Aorta (tissue), 5 donors: ENCODE measurements at places on chromosomes 2 and 18.

- DNase-seq = no peak
Observed at GRCh38 chr2:40002339-40002738, 223.3 kb upstream of the THUMPD2 start.

DNA sequence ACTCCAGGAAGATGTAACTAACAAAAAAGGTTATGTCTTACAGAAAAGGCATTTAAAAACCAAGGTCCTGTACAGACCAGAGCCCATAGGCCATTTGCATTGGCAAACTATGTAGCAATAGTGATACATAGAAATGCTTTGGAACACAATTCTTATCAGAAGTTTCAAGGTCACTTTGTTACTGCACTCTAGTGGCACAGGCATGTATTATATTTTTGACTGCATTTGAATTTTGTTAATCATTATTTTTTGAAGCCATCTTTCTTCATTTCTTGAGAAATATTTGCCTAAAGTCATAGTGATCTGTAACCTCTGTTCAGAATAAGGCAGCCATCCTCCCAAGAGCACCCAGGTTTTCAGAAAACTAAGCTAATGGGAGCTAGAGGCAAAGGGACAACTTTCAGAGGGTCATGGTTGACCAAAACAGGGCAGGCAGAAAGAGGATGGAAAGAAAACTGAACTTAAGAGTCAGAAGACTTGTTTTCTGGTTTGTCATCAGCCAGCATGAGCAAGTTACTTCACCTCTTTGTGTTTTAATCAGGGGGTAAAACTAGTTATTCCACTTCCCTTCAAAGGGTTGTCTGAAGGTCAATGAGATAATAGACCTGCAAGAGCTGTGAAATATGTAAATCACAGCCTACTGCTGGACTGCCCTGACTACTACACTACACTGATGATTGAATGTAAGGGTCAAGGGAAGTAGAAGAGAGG lies 41.5 kb downstream of the SLC38A11 start:
- DNase-seq = no peak

GRCh38 chr2:81481994-81482368 lies 1177.4 kb upstream of the LRRTM1 start:
- DNase-seq = no peak

DNA sequence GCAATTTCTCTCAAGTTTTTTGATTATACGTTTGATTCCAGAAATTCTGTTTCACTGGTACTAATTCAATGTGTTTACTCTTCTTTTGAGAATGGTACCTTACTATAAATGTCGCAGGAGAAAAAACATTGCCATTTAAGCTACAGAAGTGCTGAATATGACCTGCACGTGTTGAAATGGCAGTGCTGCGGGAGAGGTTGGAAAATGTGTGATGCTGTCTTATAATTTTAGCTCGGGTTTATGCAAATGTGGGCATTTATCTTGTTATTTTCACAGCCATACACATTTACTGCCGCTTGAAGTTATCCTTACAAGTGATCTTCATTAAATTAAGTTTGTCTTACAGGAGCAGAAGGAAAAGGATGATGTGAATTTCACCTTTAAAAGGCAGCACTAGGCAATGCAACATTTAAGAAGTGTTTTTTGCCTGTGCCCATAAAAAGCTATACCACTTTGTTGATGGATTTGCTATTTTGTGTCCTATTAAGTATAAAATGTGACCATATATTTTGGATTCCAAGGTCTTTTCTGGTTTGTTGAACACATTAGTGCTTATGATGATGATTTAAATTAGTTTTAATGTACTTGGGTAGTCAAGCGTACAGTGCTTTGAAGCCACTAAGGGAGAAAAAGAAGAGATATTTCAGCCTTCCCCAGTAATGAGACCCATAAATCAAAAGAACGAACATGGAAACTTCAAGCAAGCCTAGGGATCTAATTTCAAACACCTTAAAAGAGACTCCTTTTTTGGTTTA lies 112.1 kb downstream of the LTBP1 start:
- no peak for DNase-seq

GRCh38 chr2:54695378-54695777 lies 28.1 kb upstream of the EML6 start:
- no peak for DNase-seq

DNA sequence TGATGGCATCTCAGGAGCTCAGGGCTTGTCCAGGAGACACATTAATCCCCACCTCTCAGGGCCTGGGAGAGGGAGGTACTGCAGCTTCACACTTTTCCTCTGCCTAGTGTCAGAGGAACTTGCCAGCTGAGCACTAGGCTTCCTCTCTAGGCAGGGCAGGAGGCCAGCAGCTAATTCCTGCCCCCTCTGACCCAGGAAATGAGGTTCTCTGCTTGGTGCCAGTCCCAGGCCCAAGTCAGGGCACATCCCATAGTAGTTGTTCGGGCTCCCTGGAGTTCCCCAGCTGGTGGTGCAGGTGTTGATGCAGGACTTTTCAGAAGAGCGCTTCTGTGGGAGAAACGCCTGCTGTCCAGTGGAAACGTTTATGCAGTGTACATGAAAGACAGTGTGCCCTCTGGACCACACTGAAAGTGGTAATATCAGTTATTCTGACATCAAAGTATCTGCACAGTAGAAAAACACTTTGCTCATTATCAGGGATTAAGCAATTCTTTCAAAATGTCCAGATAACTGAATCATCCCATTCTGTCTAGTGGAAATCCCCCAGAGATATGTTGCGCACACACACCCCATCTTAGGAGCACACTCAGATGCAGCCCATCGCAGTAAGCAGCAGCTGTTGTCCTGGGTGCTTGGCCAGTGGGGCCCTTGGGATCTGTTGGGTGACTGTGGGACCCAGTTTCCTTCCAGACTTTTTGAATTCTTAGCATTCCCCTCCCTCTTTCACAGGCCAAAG lies 17.8 kb upstream of the SCLY start:
- no peak for DNase-seq

DNA sequence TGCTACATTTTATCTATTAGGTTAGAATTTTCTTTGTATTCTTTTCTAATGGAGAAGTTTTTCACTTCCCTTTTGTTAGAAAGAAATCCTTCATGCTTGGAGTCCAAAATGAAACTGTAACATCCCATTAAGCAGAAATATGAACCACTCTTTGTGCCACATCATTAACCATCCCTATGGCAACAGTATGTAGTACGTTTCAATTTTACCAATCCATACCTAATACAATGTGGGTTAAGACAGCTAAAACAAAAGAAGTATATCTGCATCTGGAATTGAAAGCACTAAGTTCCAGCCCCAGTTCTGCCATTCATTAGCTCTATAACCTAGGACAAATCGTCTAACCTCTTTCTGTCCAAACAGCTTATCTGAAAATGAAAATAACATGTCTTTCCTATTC lies 409.2 kb upstream of the SPHKAP start:
- no peak for DNase-seq

GRCh38 chr2:179470089-179470488 lies 205.5 kb upstream of the SESTD1 start:
- no peak for DNase-seq

DNA sequence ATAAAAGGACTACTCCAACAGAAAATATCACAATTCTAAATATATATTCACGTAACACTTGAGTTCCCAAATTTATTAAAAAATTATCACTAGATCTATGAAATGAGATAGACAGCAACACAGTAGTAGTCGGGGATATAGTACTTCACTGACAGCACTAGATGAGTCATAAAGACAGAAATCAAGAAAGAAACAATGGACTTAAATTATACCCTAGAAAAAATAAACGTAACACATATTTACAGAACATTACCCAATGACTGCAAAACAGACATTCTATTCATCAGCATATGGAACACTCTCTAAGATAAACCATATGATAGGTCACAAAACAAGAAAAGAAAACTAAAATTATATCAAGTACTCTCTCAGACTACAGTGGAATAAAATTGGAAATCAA lies 429.4 kb downstream of the MBD2 start:
- DNase-seq = no peak

GRCh38 chr2:214376618-214377285 lies 34.1 kb upstream of the VWC2L start:
- no peak for DNase-seq

DNA sequence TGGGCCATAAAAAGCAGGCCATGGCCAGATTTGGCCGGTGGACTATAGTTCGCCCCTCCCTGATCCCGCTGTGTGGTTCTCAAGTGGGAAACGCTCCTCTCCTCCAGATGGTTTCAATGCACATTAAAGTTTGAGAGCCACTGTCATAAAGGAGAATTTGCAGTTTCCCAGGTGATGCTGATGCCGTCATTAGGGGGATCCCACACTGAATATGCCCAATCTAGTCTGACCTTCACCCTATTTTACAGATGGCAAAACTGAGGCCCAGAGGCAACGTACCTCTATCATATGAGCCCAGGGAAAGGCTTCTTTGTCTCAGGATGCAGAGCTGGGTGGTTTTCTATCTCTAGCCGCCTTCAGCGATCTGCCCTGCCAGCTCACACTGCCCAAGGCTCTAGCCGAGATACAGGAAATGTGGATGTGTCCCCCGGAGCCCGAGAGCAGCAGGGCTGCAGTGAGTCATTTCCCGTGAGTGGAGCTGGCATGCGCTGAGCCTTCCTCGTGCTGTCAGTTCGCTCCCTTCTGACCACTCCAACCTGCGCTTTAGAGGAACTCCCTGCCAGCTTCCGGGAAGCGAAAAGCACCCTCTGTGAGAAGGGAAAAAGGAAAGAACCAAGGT lies 116.2 kb downstream of the SMAD7 start:
- DNase-seq = peak; percentile 96

DNA sequence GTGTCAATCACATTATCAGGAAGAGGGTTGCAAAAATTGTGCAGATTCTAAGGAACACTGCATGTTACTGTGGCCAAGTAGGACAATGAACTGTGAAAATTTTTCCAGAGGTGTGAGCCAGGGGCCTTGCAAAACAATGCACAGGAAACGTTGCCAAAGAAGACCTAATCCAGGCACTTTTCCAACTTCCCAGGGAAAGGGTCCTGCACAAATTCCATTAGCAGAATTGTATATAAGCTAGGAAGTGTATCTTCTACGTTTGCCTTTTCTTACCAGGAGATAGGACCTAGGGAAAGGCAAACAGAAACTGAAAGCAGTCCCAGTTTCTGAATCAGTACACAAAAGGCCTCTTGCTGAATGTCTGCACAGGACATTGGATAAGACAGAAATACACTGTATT lies 1888.3 kb upstream of the CELF4 start:
- no peak for DNase-seq

- no peak for DNase-seq
Observed at GRCh38 chr2:84782717-84783442, 98.0 kb downstream of the TRABD2A start.

- DNase-seq = no peak
Observed at GRCh38 chr18:46462523-46462922, 194.5 kb downstream of the LOXHD1 start.

DNA sequence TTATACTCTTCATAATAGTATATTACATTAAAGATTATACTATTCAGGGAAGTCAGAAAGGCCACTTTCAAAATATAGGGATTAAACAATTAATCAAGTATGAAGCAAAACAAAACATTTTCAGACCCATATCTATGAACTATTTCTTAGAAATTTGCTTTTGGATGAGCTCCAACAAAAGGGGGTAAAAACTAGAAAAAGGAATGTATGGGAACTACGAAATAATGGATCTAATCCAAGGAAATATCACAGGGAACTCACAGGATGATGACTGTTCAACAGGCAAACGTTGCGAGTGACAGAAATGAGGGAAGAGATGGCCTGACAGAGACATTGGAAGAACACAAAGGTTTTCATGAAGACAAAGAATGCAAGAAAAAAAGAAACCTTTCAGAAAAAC lies 27.9 kb downstream of the G6PC2 start:
- DNase-seq = no peak

GRCh38 chr2:118611691-118612090 lies 235.8 kb downstream of the EN1 start:
- no peak for DNase-seq

DNA sequence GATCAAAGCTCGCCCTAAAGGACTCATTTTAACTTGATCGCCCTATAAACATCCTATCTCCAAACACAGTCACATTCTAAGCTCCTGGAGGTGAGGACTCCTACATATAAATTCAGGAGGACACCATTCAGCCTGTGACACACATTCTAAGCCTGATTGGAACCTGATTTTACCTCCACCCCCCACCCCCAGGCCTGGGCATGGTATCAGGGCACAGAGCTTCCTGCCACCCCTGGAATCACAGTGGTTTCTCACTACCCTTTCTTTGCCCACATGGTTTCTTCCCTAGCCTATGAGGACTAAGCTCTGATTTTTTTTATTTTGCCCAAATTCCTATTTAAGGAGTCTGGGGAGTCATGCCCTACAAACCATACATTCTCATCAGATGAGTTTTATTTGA lies 428.1 kb upstream of the ID2 start:
- DNase-seq = no peak

- no peak for DNase-seq
Observed at GRCh38 chr2:21924640-21925285, 801.0 kb downstream of the TDRD15 start.

DNA sequence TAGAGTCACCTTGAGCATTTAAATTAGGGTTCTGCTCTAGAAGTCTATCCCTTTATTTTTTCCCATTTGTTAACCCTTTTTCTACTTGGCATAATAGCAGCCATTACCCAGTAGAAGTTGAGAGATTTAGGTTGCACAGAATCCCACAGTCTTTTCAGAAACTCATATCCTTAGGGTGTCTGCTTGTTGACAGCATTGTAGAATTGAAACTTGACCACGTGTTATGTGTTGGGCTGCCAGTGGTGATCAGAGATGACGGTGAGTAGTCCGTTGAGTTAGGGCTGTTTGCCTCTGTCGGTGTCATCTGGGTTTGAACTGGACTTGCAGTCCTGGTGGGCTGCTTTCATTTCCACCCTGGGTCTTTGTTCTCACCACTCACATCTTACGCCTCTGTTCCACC lies 114.4 kb downstream of the NEDD4L start:
- no peak for DNase-seq
